Activated T-cell treated with anti-CD3 and anti-CD28 coated beads, Interleukin-2, amount 50 U/mL, for 1 hour (primary cell): ENCODE measurements at places on chromosomes 7 and 10.

GRCh38 chr7:884191-885003, 8.0 kb downstream of the GET4 start:
- DNase-seq: no peak

DNA sequence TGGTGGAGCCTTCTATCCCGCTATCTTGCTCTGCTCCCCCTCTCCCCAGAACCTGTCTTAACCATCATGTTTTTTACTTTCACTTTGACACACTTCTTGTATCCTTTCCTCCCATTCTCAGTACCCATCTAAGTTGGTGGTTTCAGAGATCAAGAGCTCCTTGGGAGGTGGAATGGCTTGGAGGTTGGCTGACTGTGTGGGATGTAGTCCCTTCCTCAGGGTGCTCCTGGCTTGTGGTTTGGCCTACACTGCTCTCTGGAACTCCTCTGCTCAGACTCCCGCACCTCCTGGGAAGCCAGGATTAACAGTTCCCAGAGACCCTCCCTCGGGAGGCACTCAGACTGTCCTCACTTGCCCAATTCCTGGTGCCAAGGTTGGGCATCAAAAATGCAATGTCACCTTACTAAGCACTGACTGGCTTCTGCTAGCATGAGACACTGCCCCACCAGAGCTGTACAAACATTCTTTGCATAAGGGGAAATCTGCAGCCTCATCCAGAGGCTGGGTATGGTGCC, 93.1 kb upstream of the NAMPT start:
- no peak for DNase-seq

- DNase-seq: no peak
Measured at GRCh38 chr10:17771017-17771416, 19.0 kb downstream of the TMEM236 start.

- DNase-seq: no peak
Measured at GRCh38 chr7:130777426-130777825, 43.4 kb upstream of the KLF14 start.

DNA sequence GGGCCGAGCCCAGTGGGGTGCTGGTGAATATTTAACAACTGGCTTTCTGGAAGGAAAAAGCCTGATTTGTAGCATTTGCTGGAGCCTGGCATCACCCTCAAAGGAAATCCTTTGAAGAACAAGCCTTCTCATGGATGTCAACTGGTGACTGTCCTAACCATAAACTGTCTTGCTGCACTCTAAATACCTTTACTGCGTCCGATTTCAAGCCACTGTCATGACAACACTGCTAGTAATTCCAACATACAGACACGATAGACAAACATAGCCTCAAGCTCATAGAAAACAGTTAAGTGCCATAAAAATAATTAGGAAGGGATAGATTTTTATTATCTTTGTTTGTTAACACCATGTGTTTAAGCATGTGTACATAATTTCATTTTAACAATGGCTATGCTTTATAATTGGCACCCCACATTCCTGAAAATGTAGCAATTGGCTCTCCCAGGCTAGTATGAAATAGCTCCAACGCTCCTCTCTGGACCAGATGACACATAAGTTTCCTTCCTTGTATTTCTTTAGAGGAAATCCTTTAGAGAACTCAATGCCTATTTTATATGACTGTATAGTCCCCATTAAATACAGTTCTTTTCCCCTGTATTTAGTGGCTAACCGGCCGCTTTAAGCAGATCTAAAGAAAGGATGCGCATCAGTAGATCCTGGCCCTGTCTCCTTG, 273.4 kb downstream of the PRPF18 start:
- DNase-seq: no peak

DNA sequence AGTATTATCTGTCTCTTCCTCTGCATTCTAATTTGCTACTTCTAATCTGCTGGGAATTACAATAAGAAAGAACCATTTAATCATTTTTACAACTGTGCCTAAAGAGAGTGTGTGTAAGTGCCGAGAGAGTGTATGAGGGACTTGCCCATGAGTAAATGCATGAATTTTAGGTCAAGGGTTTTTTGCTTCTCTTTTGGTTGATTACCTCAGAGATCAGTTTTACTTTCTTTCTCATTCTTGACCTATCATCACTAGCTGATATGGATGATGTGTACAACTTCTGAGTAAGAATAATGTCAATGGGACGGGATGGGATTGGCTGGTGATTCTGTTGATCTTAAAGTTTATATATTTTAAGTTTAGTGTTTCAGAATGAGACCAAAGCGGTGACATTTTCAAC, 47.8 kb downstream of the IKZF1 start:
- no peak for DNase-seq

DNA sequence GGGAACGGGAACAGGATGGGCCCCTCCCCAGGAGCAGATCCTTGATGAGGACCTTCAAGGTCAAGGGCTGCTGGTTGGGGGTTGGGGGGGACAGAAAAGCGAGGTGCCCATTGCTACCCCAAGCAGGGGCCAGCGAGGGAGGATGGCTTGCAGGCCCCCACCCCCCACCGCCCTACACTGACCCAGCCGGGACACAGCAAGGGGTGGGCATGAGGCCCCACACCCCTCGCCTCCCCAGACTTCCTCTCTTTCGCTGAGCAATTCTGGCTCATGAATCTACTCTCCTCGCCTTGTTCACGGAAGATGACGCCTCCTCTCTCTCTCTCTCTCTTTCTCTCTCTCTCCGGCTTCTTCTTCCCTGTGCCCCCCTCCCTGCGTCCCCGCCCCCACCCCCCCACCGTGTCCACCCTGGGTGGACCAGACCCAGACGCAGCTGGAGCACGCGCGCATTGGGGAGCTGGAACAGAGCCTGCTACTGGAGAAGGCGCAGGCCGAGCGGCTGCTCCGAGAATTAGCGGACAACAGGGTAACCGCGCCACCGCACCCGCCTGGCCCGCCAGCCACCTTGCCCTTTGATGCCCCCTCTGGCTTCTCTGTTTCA, 81.1 kb upstream of the GTF2IRD1 start:
- no peak for DNase-seq

DNA sequence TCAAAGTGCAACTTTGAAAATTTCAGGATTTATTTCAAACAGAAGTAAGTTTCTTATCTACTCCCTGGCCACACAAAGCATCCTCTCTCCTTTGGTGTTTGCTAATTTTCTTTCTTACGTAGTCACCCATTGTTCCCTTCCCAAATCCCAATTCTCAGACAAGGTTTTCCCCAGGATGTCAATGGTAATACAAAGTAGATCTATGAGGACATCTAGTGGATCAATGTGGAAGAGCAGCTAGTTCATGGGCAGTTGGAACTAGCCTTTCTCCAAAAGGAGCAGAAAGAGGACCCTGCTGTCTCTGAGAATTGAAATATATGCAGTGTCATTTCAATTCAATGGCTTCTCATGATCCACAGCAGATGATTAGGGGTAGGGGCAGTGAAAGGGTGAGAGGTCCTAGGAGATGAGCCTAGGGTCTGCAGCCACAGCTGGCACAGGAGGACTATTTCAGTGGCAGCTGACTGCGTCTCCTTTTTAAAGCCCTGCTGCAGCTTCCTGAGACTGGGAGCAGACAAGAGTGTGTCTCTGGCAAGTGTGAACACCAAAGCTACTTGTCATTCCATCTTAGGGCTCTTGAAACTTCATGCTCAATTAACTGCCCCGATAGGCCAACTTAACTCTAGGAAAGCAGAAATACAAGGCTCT, 632.6 kb downstream of the KCNMA1 start:
- DNase-seq: no peak

GRCh38 chr7:146926841-146927240, 810.2 kb downstream of the CNTNAP2 start:
- no peak for DNase-seq

DNA sequence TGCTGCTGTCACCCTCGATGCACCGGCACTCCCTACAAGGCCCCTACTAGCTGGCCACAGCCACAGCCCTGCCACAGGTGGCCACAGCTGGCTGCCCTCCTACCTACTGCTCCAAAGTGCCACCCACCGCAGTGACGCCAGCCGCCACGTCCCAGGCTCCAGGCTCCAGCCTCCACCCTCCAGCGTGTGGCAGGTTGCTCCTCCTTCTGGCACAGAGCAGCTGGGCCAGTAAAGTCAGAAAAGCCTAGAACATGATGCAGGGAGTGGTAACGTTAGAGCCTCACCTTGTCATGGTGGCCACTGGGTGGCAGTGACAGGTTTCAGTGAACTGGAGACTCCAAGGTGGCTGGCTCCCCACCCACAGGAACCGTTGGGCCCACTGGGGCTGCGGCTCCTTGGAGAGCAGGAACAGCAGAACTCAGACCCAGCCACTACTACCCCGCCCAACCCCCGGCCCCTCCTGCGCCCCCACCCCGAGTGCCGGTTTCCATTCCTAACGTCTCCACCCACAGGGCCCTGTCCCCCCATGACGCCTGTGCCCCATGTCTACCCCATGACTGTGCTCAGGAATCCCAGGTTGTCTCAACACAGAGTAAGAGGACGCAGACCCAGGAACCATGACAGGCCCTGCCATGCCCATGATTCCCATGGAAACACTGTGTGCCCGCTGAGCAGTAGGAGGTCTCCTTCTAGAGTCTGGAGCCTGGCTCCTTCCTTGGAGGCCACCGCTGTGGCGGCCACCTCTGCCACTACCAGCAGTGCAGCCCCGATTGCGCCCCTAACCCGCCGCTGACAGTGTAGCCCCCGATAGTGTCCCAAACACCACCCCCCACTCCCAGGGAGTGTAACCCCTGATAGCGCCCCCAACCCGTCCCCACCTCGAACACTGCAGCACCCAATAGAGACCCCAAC, 52.3 kb upstream of the ZNF33B start:
- DNase-seq: no peak

- no peak for DNase-seq
Measured at GRCh38 chr10:71755179-71755879, 18.0 kb downstream of the VSIR start.

DNA sequence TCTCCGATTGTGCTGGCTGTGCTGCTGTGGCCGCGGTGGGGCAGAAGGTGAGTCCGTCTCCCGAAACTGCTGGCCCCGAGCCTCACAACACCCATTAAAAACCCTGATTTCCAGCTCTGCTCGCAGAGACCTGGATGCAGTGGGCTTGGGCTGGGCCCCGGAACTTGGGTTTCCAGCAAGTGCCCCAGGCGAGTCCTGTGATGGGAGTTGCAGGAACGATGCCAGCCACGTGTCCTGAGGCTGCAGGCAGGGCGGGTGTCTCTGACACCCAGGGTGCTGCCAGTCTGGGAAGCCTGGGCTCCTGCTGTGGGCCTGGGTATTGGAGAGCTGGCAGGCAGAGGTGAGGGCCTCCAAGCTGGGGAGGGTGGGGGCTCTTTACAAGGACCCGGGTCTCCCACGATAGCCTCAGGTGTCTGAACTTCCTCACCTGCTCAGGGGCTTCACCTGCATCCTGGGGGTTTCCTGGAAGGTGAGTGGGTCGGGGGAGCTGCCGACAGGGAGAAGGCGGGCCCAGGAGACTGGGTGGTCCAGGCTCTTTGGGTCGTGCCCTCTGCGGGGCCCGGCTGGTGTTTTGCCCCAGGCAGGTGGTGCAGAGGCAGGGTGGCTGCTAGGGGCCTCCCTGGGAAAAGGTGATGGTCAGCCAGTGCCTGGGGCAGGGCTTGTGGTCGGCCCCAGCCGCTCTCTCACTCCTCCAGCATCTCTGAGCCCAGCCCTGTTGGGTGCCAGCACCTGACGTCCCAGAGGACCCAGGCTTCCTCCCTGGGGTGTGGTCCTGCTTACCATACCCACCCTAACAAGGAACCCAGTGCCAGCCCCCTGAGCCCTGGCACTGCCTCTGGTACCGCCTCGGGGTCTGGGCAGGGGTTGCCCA, 180.3 kb downstream of the DNAJB6 start:
- no peak for DNase-seq

- no peak for DNase-seq
Measured at GRCh38 chr10:128908099-128908498, 558.9 kb upstream of the MGMT start.

DNA sequence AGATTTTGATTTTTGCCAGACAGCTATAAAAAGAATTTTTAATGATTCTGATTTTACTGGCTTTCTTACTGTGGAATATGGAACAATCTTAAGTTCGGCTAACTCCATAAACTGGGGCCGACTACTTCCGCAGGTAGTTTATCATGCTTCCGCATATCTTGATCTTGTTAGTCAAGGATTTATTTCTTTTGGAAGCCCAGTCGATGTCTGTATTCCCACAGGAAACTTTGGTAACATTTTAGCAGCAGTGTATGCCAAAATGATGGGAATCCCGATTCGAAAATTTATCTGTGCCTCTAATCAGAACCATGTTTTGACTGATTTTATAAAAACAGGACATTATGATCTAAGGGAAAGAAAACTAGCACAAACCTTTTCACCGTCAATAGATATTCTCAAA, 8.1 kb downstream of the THNSL1 start:
- no peak for DNase-seq

DNA sequence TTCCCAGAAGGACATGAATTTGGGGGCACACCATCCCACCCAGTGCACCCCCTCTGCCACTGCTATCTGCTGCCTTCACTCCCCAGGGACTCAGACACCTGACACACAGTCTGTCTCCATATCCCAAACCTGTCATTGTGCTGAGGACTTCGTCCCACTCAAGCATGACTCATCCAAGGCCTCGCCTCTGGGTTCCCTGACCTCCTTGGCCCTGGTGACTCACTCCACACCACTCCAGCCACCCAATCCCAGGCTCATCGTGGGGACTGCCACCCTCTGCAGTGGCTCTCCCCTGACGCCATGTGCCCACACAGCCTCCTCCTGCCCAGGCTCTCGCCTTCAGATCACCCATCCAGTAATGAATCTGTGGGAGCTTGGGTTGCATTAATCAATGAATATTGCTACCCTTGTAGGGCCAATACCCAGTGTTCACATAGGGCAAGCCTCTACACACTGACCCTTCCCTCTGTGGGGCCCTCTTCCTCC, 6.6 kb upstream of the INSIG1 start:
- no peak for DNase-seq
